ENCODE measurements at places on chromosomes 4 and X.

- no peak for DNase-seq
These were observed 75.1 kb downstream of the MXRA5 start for GRCh38 chrX:3271183-3271833.

DNA sequence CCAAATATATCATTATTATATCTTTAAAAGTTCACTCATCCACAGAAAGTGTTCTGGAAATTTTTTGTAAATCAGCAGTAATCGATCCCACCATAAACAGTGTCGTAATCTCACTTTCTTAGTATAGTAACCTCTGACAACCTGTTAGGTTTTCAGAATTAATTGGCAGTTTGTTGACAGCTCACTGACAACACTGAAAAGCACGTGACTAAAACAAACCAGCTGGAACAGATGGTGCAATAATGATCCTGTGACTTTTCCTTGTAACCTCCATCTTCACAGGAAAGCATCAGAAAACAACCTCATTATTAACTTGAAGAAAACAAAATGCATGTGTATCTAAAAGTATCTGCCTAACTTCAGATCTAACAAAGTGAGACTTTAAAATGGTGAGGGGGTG, 48.5 kb downstream of the FSTL5 start:
- DNase-seq = no peak

DNA sequence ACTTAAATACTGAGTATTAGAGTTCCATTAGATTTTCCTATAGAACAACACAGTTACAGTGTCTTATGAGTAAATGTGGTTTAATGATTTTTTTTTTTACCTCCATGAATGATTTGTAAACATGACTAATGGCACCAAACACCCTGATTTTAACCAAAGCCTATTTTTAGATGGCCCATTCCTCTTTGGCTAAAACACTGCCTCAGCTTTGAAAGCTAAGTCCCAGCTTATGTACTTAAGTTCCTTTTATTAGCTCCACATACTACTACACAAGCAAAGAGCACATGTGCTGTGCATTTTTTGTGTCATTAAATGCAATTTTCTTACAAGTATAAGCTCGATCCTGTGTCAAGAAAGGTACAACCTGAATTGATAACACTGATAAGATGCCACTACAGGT, 575.6 kb upstream of the PITX2 start:
- no peak for DNase-seq

- DNase-seq = no peak
These were observed 343.5 kb downstream of the IDS start for GRCh38 chrX:149161435-149162088.

DNA sequence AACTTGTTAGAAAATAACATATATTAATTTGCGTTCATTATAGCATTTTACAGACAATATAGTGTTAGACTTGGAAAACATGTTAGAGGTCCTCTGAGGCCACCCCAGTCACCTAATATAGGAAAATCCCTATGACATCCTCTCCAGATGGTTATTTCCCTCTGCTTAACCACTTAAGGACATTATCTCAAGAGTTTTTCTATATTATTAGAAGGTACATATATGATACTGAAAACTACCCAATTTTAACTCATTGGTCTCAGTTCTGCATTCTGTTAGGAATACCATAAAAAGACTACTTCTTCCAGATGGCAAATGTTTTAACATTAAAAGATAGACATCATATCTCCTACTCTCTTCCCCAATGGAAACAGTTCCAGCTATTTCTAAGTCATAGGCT, 21.4 kb downstream of the PTPN13 start:
- DNase-seq = no peak

GRCh38 chr4:183988874-183989273, 83.8 kb downstream of the STOX2 start:
- no peak for DNase-seq

DNA sequence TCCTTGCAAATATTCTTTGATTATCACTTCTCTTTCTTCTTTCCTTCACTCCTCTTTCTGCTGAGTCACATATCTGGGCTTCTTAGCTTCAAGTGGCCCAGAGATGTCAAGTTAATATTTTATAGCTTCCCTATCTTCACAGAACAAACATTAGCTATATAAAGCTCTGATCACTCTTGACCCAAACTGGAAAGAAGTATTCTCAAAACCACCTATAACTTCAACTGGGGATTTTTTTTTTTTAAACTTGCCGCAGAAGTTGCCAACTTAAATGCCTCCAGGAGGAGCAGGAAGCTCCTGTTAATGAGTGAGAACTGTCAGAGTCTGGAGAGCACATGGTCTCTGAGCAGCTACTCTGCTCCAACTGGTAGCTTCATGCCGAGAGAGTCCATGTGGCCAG, 233.3 kb upstream of the EDNRA start:
- DNase-seq = no peak

DNA sequence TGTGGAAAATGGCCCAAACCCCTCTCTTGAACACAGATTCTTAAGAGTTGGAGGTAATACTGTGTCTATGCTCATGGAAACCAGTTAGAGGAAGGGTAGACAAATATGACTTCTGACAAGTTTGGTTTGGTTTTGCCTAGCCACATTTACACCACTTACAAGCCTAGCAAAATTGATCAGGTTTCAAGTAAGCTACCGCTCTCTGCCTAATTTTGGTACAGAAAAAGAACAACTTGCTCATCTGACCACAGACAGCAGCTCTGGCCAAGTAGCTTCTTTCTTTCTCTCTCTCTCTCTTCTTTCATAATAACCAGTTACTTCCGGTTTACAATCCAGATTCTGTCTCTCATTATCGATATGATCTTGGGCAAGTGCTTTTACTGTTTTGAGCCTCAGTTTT, 260.0 kb downstream of the GLUD2 start:
- no peak for DNase-seq

DNA sequence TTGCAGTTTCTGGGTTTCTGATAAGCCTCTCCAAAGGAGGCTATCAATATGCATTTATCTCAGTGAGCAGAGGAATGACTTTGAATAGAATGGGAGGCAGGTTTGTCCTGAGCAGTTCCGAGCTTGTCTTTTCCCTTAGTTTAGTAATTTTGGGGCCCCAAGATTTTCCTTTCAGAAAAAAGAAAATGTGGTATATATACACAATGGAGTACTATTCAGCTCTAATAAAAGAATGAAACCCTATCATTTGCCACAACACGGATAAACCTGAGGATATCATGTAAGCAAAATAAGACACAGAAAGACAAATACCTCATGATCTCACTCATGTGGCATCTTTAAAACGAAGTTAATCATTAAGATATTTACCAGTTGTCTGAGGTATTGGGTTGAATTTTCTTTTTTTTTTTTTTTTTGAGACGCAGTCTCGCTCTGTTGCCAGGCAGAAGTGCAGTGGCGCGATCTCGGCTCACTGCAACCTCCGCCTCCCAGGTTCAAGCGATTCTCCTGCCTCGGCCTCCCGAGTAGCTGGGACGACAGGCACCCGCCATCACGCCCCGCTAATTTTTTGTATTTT, 540 bp downstream of the ZNF721 start:
- DNase-seq = no peak

GRCh38 chr4:107989537-107990386, at the start of gene HADH:
Gene HADH, plus strand, starts transcription at chr4:107989889. Its CDS starts 44 bp downstream, at chr4:107989933.
- peak; percentile 97 for DNase-seq

DNA sequence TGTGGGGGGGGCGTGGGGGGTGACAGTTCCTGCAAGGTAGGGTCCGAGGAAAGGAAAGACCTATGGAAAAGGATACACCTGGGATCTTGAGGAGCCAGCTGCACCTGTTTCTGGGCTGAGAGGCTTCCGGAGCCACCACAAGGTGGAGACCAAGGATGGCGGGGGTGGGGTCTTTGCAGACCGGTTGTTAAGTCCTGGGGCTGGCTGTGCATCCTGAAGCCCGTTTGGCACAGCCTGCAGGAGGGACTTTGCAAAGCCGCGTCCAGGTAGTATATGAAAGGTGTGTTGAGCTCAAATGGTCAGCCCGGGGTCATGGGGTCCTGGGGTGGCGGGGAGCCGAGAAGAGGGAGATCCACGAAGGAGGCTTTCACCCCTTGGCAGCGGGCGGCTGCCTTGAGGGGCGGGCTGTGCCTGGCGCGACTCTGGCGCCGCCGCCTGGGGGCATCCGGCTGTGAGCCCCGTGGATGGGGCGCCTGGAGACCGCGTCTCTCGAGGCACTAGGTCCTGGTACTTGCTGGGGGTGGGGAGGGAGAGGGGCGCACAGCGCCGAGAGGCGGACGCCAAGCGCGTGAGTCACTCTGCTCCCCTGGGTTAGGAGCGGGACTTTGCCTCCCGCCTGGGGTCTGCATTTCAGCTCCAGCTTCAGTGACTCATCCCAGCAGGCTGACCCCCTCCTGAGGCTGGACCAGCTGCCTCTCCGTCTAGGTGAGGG, 58.2 kb upstream of the DYNLT3 start:
- DNase-seq = peak; percentile 54

DNA sequence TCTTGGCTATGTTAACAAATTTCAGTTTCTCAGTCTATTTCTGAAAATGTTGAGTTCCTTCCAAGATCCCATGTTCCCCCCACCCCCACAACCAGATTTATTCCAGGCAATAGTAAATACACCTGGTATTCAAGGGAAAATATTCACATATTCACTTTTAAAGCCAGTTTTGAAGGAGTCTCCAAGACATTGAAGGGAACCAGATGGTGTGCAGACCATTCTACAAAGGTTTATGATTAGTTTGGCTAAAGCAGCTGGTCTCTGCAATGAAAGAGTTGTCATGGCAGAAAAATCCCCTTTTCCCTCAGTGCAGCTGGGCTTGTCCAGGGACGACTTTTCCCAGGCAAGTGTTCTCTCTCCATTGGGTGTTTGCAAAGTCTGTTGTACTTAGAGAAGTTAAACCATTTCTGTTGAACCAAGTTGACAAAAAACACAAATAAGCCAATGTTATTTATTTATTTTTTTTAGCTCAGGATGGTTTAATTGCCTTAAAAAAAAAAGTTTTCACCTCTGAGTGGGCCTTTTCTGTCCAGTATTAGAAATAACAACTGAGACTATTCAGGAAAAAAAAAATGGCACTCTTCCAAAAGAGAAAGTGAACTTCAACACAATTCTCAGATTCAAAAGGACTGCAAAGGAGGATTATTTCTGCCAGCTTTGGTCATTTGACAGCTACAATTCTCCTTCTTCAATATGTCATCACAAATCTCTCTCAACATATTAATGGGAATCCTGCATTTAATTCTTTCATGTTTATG, 410.6 kb downstream of the IL1RAPL1 start:
- no peak for DNase-seq

GRCh38 chr4:175947117-175947722, 118.4 kb upstream of the WDR17 start:
- no peak for DNase-seq

DNA sequence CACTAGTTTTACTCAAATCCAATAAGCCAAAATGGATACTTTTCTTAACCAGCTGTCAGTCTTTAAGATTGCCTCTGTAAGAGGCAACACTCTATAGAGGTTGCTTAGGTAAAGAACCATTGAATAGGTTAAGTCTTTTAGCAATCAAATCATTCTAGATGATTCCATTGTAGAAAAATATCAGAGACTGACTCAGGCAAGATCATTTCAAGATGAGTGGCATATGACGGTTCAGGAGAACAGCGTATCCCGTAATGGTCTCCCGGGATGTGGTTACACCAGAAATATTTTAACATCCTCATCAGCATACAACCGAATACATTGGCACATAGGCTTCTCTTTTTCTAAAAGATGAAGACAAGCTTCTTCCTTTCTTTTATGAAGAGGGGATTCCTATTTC, 641.7 kb upstream of the AGA start:
- no peak for DNase-seq

DNA sequence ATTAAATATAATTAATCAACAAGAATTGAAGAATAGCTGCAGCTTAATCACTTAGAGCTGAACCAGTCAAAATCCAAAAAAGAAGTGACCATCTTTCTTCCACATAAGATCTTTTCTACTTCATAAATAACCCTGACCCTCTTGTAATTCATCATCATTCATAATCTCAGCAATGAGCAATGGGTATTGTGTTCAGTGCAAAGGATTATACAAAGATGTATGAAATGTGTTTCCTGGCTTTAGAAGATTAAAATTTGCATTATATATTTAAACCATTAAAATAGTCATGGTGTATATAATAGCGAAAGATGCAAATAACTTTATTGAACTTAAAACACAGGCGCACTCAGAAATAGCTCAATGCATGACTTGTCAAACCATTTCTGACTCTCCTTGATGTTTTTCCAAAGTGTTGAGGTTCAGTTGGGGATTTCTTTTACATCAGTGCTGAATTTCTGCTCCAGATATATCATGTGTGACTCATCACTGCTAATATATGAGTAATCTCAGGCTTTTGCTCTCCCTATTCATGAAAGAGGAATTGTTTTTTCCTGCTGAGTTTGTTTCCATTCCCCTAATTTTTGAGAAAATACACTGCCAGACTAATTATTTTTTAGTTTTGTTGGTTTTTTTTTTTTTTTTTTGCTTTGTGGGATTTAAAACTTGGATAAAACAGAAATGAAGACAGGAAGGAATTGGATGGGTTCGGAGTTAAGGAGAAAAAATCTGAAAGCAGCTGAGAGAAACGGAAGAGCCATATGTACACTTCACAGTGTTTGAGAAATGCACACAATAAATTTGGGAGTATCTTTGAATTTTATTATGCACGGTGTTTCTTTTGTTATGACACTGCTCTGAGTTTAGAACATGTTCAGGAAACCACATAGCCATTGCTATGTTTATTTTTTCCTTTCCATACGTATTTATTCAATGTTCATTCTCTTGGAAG, 290.1 kb upstream of the PCDH7 start:
- no peak for DNase-seq

DNA sequence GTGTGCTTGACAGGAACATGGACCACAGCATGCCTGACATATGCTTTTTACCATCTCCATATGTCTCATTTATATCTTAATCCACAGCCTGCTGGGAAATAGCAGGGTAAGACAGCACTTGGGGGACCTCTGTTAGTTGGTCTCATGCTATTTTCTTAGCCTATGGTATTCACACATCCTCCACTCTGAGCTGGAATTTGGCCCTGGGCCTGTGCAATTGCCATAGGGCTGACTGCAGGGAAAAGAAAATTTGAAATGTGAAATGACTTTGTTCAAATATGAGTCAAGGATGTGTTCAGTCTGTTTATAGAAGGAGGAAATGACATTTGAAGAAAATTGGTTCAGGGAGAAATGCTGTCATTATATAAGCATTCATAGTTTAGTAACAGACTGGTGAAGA, 9.6 kb upstream of the MAP7D3 start:
- DNase-seq = no peak

GRCh38 chr4:184617600-184618196, 31.5 kb downstream of the CASP3 start:
- DNase-seq = no peak

GRCh38 chr4:145281951-145282350, 101.6 kb upstream of the OTUD4 start:
- DNase-seq = no peak

DNA sequence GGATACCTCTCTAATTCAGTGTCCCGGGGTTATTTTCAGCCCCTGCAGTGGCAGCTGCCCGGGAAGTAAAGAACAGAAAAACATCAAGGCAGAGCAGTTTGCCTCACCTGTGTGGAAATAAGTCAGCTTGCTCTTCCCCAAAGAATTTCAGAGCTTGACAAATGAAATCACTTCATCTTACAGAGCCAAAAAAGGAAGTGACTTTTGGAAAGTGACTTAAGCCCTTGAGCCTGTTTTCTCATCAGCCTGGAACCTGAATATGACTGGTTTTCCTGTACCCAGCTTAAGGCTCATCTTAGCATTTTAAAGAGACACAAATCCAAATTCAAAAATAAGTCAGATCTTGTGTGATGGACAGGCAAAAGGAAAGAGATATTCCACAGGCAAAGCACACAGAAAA, 211.6 kb downstream of the RCHY1 start:
- no peak for DNase-seq
